ENCODE measurements at places on chromosomes 4 and X.
A peak's percentile ranks its signal among the peaks of the same experiment; 100 is the strongest.

- DNase-seq = no peak
Observed at GRCh38 chr4:143289370-143289769, 47.3 kb upstream of the GAB1 start.

- no peak for DNase-seq
Observed at GRCh38 chr4:41430792-41431191, 107.2 kb upstream of the LIMCH1 start.

DNA sequence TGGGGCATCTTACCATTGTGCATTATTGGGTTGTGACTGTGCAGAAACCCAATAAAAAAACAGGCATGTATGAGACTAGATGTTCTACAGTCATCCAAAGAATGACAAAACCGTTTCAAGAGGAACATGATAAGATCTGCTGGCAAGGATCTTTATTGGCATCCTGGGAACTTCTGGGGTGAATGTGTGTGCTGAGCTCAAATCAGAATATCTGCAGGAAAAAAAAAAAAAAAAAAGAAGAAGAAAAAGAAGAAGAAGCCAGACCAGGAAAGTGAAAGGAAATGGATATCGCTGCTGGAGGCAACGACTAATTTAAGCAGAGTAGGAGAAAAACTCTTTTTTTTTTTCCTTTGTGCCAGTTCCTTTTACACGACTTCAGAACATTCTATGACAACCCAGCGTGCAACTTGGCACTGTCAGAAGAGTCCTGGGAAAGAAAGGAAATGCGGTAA lies 484.2 kb upstream of the BOD1L1 start:
- DNase-seq = no peak

GRCh38 chr4:89373394-89373793 lies 65.8 kb upstream of the GPRIN3 start:
- DNase-seq = no peak

GRCh38 chr4:56764223-56764622 lies 57.3 kb downstream of the SPINK2 start:
- no peak for DNase-seq

- peak; percentile 87 for DNase-seq
Observed at GRCh38 chr4:90951037-90951436, 823.8 kb downstream of the CCSER1 start.

DNA sequence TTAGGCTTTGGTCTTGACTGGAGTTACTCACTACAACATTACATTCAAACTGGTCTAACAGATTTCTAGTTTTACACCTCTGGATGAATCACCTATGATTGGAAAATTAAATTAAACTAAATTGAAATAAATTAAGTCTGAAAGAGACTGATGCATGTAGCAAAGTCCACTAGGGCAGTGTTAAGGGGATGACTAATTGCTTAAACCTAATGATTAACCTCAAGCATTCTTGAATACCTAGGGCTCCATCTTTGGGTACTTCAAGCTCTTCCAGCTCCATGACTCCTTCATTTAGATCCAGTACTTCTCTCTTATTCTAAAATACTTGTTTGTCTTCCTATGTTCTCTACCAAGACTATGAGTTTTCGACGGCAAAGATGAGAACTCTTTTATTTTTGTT lies 86.8 kb downstream of the SH2D1A start:
- peak; percentile 72 for DNase-seq

GRCh38 chr4:137663251-137664045 lies 131.2 kb upstream of the PCDH18 start:
- no peak for DNase-seq

- peak; percentile 58 for DNase-seq
Observed at GRCh38 chr4:74319470-74319869, 11.2 kb downstream of the EPGN start.

- no peak for DNase-seq
Observed at GRCh38 chr4:183624548-183624947, 34.4 kb downstream of the RWDD4 start.

DNA sequence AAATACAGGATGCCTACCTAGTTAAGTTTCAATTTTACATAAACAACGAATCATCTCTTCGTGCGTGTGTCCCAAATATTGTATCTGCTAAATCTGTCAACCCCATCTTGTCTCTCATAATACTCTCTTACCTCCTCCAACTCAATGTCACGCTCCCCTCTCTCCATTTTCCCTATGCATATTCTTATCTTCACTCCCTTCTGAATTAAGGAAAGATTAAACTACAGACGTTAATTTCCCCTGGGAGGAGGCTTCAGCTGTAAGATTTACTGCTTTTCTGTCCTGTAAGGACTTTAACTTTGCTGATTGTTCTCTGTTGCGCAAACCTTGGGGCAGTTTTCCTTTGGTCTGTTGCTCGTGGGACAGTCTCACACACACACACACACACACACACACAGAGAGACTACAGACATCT lies 455 bp upstream of the ABCB7 start:
- DNase-seq = peak; percentile 24

GRCh38 chrX:39726771-39727170 lies 371.0 kb downstream of the BCOR start:
- peak; percentile 21 for DNase-seq

GRCh38 chrX:40622479-40623138 lies 619 bp upstream of the MPC1L start:
- DNase-seq = no peak

GRCh38 chr4:25896776-25897539 lies 17.1 kb upstream of the SMIM20 start:
- peak; percentile 43 for DNase-seq

DNA sequence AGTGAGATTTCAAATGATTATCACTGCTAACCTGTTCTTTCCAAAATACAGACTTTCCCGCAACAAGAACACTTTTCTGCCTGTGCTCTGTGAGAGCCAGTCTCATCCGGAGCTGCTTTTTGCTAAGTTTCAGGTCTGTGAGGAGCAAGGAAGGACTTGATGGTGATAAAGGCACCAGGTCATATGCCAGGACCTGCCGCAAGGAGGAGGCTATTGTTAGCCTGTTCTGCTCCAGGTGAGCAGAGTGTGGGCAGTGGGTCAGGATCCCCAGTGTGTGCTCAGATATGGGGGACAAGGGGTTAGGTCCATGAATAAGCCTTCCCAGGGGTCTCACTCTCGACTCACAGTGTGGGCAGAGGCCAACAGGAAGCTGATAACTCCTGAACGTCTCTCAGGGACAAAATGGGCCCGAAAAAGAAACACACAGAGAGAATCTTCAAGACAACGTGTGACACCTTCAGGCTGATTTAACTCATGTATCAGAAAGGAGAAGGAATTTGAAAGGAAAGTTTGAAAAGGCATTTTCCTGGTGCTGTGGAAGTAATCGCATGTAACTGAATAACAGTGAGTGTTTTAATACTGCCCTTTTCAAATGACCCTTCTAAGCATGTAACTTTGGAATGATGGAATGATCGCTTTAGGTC lies 57.7 kb upstream of the PDLIM3 start:
- DNase-seq = no peak

DNA sequence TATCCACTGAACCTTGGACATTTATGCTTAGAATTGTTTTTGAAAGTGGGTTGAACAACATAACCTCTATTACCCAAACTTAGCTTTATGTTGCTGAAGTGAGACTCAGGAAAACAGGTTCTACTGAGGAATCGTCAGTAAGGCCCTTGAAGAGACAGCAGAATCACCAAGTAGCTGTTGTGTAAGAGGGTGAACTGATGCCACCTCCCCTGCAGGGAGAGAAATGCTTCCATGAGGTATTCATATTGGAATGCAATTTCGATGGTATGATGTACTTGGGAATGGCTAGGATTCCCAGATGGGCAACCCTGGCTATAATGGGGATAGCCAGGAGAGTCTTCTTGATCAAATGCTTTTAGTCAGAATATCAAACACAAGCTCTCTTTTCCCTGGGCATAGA lies 4.1 kb upstream of the SCRG1 start:
- DNase-seq = peak; percentile 21

- DNase-seq = no peak
Observed at GRCh38 chr4:1081689-1082040, 31.7 kb downstream of the RNF212 start.

DNA sequence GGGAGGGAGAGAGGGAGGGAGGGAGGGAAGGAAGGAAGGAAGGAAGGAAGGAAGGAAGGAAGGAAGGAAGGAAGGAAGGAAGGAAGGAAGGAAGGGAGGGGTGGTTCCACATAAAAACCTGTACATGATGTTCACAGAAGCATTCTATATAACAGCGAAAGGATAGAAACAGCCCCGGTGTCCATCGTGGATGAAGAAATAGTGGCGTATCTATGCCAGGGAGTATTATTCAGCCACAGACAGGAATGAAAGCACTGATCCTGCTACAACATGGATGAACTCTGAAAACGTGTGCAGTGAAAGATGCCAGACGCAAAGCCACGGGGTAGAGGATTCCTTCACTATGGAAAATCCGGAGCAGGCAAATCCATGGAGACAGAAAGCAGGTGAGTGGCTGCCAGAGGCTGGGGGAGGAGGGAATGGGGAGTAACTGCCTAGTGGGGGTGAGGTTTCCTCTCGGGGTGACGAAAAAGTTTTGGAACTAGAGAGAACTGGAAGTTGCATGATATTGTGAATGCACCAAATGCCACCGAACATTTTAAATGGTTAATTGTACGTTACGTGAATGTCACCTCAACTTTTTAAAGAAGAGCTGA lies 92.2 kb downstream of the ABLIM2 start:
- DNase-seq = no peak

DNA sequence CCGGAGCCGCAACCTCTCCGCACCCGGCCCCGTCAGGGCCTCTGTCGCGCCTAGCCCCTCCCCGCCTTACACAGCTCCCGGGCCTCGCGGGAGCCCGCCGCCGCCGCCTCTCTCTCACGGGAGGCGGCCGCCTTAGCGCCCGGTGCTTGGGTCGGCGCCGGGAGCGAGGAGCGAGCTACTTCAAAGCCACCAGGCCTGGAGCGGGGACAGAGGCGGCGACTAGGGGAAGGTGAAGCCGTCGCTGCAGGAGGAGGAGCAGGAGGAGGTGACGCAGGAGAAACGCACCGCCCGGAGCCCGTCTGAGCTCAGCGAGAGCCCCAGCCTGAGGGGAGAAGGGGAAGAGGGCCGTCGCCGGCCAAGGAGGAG lies 250 bp downstream of the USP9X start:
- no peak for DNase-seq

DNA sequence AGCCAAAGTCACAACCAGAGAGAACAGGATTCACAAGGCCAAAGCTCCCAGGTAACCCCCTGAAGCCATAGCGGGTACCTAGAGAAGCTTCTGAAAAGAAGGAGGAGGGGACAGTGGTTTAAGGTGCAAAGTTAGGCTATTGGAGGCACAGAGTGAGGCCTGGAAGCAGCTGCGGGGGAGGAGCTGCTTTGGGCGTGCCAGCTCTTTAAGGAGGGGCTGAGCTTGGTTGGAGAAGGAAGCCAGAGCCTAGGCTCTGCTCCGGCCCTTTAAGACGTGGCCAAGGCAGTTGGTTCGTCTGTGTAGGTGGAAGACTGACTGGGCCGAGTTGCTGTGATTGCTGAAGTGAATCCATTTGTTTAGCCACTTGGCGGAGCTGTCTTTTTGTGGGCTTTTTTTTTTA lies 1.5 kb downstream of the KLF8 start:
- DNase-seq = peak; percentile 81

DNA sequence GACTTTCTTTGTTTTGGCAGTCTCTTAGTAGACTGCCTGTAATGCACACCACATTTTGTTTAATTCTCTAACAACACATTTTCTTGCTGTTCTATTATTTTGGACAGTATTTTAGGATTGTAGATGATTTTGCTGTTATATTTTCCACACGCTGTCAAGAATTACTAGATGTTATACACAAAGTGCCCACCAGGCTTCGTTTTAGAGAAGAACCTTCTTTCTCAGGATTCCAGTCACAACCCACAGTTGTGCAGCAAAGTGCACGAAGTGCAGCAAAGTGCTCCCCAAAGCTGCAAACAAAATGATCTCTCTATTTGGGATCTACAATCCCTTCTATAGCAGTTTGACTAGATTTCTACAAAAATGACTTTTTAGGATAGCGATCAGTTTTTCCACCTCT lies 2.4 kb downstream of the ZNF141 start:
- DNase-seq = no peak

DNA sequence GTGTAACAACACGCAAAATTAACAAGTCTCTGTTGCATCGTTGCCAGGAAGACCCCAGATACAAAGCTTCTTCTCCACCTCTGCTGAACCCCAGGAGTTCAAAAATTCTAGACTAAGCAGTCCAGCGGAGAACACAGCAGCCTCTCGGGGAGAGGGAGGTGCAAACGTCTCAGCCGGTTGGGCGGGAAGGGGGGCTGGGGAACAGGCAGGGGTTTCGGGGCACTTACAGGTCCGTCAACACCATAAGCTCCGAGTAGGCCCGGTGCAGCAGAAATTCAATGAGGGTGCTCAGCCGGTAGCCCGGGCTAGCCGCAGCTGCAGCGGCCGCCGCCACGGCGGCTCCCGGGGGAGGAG lies 394 bp downstream of the MED14 start:
- peak; percentile 6 for DNase-seq

GRCh38 chrX:39492497-39493162 lies 605.1 kb downstream of the BCOR start:
- DNase-seq = no peak

- no peak for DNase-seq
Observed at GRCh38 chrX:49043987-49044281, 777 bp upstream of the TFE3 start.

GRCh38 chr4:99447079-99447478 lies 11.9 kb upstream of the ADH7 start:
- peak; percentile 85 for DNase-seq

DNA sequence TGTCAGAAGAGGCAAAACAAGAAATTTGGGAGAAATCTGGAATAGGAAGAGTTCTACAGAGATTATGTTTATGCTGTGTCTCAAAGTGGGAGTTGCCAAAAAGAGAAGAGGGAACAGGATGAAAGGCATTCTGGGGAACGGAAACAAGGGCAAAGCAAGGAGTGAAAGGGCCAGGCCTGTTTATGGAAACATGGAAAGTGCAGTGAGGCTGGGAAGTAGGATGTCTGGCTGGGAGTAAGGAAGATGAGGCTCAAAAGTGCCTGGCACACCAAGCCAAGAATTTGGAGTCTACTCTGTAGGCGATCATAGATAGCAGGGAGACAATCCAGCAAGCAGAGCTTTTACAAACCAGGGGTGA lies 1.8 kb upstream of the CUL4B start:
- DNase-seq = no peak

GRCh38 chr4:7185487-7186030 lies 6.8 kb upstream of the SORCS2 start:
- no peak for DNase-seq

- DNase-seq = no peak
Observed at GRCh38 chr4:144353292-144353691, 212.8 kb upstream of the GYPA start.

- peak; percentile 64 for DNase-seq
Observed at GRCh38 chr4:14906805-14907204, 95.5 kb upstream of the CPEB2 start.

DNA sequence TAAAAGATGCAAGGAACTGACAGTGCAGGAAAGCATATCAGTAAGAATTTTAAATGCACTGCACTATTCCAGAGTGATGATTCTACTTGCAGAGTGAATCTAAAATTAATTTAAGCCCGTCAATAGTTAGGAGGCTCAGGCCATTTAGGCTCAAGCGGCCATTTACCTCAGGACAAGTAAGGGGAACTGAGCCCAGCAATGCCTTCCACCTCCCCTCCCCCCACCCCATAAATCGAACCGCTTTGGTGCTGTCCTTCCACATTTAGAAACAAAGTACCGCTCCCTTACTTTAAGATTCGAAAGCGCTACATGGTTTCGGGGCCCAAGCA lies 665 bp downstream of the RBM41 start:
- no peak for DNase-seq

All from kidney tubule cell (primary cell).